Mesenteric fat pad (tissue), 1 donor: ENCODE measurements at places on chromosomes 3 and 15. TPM values are rescaled to one million over a fixed set of nuclear protein-coding genes. Genes with fewer than 3 reads are reported as not detected.

- DNase-seq = no peak
Observed at GRCh38 chr3:138875096-138875753, 40.5 kb upstream of the PIK3CB start.

The ATP13A5 gene
- total RNA-seq = not detected

DNA sequence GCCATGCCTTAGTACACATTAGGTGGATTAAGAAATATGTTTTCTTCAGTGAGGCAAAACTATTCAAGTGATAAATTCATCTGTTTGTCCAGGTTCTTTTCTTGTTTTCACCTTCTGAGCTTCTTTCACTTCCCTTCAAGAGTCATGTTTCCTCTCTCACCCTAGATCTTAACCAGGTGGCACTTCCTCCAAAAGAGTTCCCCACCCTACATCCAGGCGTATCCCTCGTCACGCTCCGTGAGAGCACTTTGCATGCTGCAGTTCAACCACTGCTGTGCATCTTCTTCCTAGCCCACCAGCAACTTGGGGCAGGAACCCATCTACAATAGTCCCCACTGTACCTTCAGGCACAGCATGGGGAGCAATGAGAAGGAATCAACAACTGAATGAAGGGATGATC lies 28.9 kb downstream of the OSBPL10 start:
- no peak for DNase-seq

The CADPS gene
- total RNA-seq = 0.45 TPM
